ENCODE measurements at places on chromosomes 1 and 21.

GRCh38 chr1:214404154-214404553 lies 123.2 kb downstream of the SMYD2 start:
- no peak for DNase-seq

GRCh38 chr1:180153032-180153431 lies 1.6 kb upstream of the QSOX1 start:
- DNase-seq: no peak

DNA sequence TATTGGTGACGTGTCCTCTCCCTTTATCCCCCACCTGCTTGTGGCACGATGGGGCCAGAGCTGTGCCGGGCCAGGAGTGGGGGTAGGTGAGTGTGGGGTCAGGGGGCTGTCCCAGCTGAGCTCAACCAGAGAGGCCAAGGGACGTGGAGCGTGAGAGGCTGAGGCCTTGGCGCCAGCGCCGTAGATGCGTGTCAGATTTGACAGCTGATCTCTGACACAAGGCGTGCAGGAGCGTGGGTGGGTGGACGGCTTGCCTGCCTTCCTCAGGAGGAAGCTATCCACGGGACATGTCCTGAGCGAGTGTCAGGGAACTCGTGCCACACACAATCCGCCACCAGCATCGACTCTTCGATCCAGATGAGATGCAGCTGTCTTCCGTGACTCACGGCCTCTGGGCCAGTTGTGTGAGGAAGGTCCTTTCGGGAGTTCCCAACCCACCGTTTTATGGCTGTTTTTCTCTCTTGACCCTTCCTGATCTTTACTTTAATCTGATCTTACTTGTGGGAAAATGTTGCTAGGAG lies 56.7 kb downstream of the SPSB1 start:
- no peak for DNase-seq

DNA sequence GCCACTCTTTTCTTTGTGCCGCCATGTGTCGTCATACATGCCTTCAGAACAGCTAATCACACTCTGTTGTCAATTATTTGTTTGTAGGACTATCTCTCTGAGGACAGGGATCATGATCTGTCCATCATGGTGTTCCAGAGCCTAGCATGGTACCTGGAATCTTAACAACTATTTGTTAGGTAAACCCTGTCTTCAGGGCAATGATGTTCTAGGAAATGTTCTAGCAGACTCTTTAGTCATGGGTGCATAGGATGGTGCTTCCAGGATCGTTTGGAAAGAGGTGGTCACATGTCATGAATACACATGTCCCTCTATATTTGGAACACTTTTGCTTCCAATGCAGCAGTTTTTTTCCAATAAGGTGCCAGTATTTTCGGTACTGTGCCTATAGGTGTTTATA lies 18.2 kb upstream of the KIAA0040 start:
- DNase-seq: no peak

DNA sequence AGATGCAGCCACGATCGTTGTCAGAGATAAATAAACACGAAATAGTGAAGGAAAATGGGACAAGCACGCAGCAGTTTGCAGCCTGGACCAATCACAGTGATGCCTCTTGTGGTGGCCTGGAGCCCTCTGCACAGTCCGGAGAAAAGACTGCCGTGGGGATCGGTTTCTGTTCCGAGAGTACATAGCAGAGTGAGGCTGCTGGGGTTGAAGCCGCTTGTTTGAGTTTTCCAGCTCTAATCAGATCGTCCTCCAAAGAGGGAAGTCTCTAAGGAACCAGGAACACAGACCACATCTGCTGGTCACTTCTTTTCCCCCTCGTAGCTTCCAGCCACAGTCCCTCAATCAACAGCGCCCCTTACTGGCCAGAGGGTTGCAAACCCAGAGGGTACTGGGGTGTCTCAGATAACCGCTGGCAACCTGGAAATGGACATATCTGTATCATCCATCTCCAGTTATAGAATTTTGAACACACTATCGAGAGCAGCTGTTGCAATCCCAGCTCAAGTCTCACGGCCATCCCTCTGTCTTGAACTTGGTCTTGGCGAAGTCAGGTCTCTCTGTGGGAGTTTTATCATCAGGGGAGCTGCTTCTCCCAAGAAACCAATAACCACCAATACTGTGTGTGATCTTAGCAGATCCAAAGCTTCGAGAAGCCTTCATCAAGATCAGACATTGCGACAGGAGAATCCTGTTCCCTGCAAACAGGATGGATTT lies 57.4 kb downstream of the OLIG1 start:
- peak; percentile 57 for DNase-seq
